ENCODE measurements at places on chromosomes 6 and 20. TPM values are rescaled to one million over a fixed set of nuclear protein-coding genes. Genes with fewer than 3 reads are reported as not detected.

DNA sequence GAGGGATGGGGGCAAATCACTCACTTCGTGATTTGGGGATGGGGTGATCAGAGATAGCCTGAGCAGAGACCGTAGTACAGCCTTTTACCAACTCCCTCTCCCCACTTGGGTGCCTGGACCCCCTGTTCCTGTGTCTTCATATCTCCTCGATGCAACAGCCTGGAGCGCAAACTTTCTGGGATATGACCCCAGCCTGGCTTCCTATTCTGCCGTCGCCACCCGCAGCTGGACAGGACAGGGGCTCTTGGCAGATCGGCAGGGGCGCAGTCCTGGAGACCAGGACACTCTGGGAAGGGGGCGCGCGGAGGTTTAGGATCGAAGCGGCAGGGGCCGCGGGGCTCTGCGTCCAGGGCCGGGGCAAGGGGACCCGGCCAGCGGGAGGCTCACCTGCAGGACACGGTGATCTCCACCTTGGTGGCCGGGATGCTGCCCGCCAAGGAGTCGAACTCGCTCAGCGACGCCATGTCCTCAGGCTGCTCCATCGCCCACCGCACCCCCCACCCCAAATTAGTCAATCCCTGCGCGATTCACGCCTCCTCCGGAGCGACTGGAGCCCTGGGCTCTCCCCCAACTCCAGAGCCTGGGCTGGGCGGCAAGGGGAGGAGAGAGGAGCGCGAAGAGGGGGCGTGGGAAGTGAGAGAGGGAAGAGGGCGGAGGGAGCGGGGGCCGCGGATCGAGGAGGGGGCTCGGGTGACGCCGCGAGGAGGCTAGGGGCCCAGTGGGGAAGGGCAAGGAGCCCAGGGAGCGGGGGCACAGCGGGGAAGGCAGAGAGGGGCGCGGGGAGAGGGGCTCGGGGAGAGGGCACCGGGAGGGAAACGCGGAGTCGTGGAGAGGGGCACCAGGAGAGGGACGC lies at the start of gene CPNE5:
TSS of gene CPNE5 (minus strand) at position 549 of the 853 bp plus-strand sequence. CDS start at position 482, 67 bp downstream.
- peak; percentile 52 for DNase-seq

The TMEM244 gene
- not detected for total RNA-seq

DNA sequence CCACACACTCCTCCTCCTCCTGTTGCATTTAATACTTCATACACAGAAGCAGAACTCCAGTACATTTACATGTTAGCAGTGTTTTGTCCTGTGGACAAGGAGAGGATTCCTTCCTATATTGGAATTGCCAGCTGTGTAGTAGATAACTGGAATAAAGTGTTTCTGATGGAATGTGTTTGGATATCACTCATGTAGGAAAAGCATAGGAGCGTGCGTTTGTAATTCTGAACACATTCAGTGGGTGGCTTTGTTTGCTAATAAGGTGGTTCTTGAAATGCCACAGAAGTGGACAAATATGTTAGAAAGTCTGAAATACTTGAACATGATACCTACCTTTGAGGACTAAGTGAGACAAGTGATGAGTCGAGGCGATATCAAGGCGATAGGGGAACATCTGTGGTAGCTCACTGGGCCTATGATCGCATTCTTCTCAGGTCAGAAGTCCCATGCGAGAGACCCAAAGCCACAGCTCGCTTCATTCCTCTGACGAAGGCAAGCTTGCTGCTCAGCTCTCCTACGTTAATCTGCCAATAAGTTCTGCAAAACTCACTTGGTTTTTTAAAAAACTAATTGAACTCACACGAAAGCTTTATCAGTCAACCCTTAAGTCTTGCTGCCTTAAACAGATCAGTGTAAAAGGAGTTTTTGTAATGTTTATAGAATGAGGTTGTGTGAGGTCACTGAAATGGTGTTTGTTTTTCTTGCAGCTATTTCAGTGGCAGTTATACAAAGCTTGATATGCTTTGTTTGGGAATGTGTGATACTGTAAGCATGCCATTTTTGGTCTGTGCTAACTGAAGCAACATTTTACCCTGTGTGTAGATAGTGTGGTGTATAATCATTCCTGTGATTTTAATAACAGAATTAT lies 159.9 kb downstream of the SOX4 start:
- no peak for DNase-seq

DNA sequence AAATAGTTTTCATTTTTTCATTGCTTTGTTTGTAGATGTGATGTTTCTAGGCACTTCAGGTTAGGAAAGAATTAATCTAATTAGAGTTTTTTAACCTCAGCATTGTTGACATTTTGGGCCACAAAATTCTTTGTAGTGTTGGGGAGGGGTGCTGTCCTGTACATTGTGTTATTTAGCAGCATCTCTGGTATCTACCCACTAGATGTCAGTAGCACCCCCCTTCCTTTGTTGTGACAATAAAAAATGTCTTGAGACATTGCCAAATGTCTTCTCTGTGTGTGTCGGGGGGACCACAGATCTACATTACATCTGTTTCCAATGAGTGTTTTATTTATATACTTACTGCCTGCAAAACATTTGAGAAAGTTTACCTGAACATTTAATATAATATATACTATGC lies 45.6 kb downstream of the EYA4 start:
- no peak for DNase-seq
